Kidney (tissue), 22 donors: ENCODE measurements at places on chromosomes 7 and 10.

DNA sequence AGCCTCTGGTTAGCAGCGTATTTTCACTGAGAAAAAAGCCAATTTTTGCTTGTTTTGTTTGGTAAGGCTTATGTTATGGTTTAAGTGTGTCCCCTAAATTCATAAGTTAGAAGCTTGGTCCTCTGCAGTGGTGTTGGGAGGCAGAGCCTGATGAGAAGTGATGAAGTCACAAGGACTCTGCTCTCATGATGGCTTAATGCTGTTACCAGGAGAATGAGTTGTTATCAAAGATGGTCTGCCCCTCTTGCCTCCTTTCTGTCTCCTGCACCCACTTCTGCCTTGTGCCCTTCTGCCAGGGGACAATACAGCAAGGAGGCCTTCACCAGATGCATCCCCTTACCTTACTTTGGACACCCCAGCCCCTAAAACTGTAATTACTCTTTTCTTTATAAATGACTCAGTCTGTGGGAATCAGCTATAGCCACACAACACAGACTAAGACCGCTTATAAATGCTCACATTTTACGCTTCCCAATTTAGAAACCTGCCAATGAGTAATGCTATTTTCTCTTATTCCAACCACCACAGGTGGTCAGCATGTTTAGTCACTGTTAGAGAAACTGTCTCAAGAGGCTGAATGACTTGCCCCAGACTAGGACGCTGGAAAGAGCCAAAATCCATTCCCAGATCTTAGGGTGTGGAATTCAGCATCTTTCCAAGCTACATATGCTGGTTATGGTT lies 6.1 kb upstream of the PKD1L1 start:
- no peak for DNase-seq

DNA sequence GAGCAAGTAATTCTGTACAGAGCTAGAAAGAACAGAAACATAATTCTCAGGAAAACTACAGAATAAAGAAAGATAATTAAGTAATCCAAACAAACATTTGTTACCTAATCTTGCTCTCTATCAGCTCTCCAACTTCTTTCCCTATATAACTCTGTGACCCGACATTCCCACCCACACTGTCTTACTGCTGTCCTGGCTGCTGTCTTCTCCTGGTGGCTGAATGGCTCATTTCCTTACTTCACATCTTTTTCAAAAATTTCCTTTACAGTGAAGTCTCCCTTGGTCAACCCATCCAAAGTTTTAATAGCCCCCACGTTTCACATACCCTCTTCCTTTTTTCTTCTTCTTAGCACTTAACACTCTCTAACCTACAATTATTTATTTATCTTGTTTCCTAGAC lies 64.0 kb downstream of the HYCC1 start:
- DNase-seq = no peak

DNA sequence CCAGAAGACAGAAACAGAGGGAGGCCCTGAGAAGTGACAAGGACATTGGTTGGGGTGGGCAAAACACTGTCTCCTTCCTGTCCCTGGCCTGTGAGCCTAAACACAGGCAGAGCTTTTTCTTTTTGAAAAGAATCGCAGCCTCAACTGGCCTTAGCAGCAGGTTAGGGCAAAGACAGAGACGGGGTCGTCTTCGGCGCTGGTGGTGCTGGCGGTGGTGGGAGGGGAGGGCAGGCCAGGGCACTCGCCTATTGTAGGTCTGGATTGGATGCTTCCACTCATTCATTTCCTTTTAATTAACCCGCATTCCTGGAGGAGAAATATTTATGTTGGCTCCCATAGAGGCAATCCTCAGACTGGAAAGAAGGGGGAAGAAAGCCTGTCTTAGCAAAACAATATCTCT lies 22.6 kb downstream of the WNT8B start:
- DNase-seq = peak; percentile 14

GRCh38 chr7:83547526-83547925 lies 101.4 kb downstream of the SEMA3E start:
- DNase-seq = peak; percentile 29

DNA sequence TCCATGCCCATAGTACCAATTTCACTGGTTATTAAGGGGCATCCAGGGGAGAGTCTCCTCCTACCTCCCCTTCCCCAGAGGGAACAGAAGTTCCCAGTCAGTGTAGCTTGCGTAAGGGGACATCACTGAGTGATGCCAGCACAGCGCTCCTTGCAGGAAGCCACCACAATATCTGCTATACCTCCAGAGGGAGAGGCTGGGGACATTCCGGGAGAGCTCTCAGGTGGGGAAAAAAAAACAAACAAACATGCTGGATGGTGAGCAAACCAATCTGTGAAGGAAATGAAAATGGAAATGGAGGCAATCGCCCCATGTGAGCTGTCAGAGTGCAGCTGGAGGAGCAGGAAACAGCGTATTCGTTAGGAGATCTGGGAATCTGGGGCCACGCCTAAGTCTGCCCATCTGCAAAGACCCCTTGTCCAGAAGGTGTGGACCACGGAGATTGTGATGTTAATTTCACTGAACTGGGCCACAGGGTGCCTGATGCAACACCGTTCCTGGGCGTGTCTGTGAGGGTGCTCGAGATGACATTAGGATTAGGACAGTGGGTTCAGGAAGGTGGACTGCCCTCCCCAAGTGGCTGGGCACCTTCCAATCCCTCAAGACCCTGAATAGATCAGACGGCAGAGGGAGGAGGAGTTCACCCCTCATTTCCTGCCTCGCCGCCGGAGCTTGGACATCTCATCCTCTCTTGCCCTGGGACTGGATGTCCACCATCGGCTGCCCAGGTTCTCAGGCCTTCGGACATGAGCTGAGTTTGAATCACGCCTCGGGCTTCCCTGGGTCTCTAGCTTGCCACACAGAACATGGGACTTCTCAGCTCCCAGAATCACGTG lies 30.5 kb downstream of the GNA12 start:
- no peak for DNase-seq

DNA sequence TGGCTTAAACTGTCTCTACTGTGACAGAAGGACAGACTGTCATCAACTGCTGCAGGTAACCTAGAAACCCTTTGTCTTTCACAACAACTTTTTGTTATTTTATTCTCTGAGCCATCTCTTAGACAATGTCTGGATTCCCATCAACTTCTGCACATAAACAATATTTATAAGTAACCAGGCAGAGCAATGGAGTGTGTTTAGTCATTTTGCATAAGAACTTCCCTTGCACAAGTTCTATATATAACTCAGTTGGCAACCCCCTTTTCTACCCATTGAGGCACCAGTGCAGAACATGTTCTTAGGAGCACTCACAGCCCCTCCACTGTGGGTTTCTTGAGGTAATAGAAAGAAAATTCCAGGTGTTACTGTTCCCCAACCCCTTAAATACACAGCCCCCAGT lies 65.0 kb upstream of the IL6 start:
- DNase-seq = no peak

GRCh38 chr7:128909625-128910568 lies 612 bp downstream of the KCP start:
- peak; percentile 89 for DNase-seq

DNA sequence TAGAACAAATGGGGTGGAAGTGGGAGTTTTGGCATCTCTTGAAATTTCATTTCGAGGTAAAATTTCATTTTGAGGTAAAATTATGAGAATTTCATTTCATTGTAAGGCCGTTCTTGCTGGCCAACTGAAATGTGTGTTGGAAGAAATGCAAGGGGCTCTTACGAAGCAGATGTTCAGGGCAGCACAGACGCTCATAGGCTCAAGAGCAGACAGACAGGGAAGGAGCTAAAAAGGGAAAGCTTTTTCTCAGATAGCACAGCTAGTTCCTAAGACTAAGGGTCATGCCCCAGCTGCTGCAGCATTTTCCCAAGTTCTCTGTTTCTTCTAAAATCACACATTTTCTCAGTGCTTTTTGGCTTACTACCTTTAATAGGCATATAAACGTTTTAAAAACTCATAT lies 65.1 kb upstream of the SFMBT2 start:
- DNase-seq = peak; percentile 14

- no peak for DNase-seq
These were observed 103.3 kb downstream of the CFAP58 start for GRCh38 chr10:104456802-104457542.

DNA sequence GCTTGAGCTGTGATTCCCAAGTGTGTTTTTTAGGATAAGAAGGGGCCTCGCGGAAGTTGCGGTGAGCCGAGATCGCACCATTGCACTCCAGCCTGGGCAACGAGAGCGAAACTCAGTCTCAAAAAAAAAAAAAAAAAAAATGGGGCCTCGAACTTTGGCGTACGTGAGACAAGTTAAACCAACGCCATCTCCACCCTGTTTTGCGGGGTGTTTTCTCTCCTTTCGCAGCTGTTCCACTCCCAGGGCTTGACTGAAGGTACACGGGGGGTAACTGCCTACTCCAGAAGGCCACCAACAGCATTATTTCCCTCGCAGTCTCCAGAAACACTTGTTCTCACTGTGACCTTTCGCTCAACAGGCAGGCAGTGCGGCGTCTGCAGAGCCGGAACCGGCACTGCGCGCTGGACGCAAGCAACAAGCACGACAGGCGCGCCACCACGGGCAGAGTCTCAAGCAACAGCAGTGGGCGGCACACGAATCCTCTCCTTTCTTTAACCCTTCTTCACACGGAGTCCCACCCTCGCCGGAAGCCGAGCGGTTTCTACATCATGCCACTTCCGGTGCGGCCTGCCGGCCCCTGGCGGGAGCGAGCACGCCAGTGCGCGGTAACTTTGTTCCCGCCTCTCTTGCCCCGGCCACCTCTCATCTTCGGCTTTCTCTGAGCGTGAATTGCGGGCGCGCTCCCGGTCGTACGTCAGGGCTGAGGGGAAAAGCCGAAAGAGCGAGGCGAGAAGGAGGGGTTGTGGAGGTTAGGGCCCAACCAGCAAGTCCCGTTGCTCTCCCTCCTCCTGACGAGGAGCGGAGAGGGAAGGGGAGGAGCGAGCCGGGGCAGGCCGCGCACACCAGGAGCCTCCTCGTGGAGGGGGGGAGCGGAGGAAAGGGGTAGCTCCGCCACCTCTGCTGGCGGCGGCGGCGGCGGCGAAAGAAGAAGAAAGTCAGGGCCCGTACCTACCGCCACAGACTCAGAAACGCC lies 814 bp upstream of the CDK13 start:
- peak; percentile 100 for DNase-seq

- DNase-seq = peak; percentile 40
These were observed 90.9 kb upstream of the SMNDC1 start for GRCh38 chr10:110395350-110396283.

GRCh38 chr10:86583983-86584382 lies 62.4 kb upstream of the WAPL start:
- DNase-seq = no peak

DNA sequence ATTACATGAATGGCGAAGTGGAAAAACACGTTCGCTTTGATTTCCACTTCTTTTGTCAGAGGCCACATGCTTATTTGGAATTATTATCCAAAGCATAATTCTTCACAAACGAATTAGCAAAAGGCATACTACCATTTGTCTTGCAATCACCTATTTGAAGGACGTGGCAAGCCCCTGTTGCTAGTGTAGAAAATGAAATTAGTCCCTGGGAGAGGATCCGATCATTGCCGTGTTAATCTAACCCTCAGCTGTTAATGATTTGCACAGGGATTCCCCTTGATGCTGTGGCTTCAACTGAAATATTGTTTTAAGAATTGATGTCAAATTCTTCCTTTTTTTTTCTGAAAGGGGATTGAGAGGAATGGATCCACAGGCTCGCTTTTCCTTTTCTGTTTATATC lies 4.6 kb downstream of the AGMO start:
- DNase-seq = no peak

- no peak for DNase-seq
These were observed 57.9 kb upstream of the FAM133B start for GRCh38 chr7:92648067-92648466.

DNA sequence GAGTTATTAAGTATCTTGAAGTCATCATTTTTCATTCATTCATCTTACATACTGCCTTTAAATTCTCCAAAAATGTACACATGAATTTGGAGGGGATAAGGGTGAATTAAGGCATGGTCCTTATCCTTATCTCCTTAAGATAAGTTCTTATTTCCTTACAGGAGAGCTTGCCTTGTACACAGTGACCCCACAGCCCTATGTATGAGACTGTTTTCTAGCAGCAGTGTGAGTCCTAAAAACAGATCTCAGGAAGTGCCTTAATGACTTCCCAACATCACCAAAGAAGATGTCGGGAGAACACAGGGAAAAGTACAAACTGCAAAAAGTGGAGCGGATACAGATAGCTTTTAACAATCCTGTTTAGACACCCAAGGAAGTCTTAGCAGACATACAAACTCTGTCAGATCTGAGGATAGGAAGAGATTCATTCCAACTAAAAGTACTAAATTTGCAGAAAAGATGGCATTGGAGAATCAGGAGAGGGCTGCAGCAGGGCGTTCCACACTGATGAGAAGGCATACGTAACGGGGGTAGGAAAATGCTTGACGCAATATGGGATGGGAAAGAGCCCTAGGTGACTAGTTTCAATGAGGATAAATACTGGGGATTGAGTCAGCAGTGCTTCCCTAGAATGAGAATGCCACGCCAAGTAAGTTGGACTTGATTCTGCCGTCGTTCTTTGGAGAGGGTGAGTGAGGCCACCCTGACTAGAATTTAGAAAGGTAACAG lies 570.2 kb downstream of the PARD3 start:
- DNase-seq = no peak

GRCh38 chr10:121796342-121796741 lies 131.5 kb downstream of the ATE1 start:
- DNase-seq = no peak

DNA sequence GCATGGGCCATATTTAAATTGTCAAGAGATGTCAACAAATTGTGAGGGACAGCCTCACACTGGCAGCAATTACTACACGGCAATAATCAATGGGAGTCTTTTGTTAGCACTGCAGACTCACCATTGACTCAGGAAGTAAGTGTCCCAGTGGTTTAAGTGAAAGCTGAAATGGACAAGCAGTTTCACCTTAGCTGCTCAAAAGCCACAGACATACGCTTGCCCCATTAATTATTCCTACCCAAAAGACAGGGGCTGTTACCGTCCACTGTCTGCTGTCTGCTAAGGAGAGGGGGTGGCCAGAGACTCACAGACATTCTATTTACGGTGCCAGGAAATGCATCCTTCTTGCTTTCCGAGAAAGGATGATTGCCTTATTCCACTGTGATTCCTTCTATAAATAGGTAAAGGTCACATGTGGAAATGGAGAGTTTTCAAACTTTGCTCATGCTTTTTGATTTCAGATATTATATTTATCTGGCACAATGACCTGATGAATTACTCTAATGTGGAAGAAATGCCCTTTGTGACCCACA lies 309.7 kb upstream of the NFE2L3 start:
- peak; percentile 9 for DNase-seq

DNA sequence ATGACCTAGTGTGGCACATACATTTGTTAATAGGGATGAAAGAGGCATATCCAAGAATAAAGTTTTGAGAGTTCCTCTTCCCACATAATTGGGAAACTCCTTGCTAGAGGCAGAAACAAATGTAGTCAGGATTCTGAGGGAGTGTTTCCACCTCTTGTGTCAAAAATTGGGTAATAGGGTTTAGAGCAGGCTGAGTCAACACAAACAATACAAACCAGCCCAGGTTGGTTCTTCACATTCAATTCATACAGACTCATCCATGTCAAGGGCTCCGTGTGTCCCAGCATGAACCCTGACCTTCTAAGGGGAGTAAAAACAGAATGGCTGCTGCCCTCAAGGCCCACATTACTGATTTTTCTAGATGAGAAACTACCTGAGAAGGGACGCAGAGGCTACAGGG lies 75.3 kb downstream of the GLI3 start:
- DNase-seq = no peak
